Stimulated activated CD4-positive, alpha-beta T cell treated with anti-CD3 and anti-CD28 coated beads, Interleukin-1b, Interleukin-23, amount 100 ng/mL, for 4 hours (primary cell): ENCODE measurements at places on chromosomes 2 and 18.

DNA sequence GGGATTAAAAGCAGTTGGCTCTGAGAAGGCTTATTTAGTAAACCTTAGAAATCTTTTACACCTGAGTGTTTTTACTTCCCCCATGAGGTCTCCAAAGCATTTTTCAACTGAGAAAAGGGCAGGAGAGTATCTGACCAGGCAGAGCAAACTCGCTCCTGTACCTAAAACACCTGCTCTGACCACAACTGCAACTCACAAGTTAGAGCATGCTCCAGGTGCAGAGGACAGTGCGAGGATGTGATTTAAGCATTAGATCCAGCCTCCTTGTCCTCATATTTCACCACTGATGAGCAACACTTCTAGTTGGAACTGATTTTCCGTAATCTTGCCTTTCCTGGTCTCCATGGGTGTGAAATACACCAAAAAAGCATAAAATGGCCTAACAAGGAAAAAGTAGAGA lies 34.5 kb upstream of the TBC1D8 start:
- no peak for DNase-seq

GRCh38 chr2:122491011-122491410 lies 735.6 kb downstream of the TSN start:
- no peak for DNase-seq

GRCh38 chr2:229296536-229296935 lies 25.4 kb upstream of the PID1 start:
- no peak for DNase-seq

DNA sequence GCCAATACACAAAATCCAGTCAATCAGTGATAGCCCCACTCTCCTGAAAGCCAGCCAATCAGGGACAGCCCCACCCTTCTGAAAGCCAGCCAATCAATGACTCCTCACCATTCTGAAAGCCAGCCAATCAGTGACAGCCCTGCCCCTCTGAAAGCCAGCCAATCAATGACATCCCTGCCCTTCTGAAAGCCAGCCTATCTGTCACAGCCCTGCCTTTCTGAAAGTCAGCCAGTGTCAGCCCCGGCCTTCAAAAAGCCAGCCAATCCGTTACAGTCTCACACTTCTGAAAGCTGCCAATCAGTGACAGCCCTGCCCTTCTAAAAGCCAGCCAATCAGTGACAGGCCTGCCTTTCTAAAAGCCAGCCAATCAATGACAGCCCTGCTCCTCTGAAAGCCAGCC lies 95.9 kb upstream of the HDAC4 start:
- DNase-seq: no peak

DNA sequence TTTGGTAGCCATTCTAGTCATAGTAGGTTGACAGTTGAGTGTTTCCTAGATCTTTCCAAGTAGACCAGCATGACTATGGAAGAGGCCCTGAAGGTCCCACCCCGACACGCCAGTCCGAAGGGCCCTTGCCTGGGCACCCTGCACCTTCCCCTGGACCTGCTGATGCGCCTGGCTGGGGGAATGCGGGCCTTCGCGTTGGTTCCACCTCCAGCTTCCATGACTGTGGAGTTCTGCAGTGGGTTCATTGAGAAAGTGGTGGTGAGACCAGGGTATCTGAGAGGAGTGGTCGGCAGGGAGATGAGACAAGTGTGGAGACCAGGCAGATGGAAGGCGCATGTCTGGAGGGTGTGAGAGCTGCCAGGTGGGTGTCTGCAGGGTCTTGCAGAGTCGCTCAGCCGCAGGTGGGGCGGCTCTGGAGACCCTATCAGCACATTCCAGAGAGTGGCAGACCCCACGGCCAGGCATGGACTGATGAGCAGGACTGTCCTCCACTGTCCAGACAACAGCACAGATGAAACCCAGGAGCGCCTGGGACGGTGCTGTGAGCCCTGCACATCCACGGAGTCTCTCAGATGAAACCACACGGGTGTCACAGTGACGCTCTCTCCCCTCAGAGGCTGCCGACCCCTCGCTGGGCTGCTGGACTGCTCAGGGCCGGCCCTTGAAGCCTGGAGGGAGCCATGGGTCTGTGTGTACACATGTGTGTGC lies 182.5 kb upstream of the HDAC4 start:
- DNase-seq: no peak

- no peak for DNase-seq
Observed at GRCh38 chr2:45699032-45699658, 47.7 kb downstream of the PRKCE start.

- DNase-seq: no peak
Observed at GRCh38 chr2:176917-177316, 86.9 kb downstream of the SH3YL1 start.

DNA sequence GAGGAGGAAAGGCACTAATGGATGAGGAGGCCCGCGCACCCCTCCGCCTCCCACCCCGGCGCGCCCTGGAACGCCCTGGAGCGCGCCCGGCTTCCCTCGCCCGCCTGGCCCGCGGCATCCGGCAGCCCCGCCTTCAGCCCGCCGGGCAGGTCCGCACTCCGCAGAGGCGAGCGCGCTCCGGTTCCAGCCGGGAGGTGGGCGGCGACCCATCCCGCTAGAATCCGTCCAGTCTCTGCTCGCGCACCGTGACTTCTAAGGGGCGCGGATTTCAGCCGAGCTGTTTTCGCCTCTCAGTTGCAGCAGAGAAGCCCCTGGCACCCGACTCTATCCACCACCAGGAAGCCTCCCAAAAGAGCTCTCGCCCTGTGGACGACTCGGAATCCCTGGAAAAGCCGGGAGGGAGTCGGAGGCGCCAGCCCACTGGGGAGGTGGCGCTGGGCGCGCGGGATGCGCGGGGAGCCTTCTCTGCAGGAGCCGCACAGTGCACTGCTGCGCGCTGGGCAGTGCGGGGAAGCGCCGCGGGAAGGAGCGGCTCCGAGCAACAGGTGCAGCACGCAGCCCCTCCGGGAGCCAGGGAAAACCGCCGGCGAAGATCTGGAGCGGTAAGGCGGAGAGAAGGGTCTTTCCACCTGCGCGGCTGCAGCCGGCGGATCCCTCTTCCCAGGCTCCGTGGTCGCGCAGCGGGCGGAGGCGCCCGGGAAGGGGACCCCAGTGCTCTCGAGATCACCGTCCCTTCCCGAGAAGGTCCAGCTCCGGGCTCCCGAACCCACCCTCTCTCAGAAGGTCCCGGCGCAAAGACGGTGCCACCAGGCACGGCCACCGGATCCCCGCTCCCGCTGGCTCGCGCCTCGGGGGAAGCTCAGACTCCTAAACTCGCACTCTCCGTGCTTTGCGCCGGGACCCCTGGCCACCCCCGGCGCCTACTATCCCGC lies at the start of gene GALR1:
GALR1 (plus strand) TSS at position 280 of the 932 bp plus-strand sequence. CDS start 701 bp downstream, outside the sequence.
- DNase-seq: no peak

DNA sequence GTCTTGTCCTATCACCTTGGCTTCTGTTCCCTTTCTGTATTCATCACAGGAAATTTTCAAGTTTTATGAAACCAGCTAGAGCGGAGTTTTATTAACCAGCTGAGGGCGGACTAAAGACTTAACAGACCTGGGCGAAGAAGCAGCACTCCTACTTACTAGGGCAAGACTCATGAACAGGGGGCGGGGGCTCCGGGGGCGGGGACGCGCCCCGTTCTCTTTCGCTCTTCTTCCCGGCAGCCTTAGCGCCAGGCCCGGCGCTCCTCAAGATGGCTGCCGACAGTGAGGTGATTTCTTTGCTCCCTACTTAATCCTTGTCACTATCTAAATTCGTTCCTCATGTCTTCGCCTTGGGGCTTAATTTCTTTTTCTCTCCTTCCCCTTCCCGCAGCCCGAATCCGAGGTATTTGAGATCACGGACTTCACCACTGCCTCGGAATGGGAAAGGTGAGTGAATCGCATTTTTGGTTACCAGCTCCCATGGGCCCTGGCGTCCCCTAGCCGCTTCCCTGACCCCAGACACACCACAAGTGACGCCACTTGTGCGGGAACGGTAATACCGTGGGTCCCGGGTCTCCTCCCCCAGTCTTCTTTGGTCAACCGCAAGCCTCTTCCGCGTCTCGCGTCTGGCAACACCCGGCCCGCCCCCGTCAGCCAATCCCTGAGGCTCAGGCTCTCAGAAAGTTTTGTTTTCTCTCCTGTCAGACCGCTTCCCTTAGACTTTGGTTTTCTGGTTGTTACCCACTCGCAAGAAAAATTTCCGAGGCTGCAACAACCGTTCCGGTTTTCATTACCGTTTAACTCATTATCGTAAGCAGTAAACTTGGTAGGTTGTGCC lies at the start of gene RAB3GAP1:
RAB3GAP1 (plus strand) TSS at position 251 of the 835 bp plus-strand sequence; CDS start at position 267, 16 bp downstream.
- peak; percentile 80 for DNase-seq

GRCh38 chr2:224523626-224524577 lies 61.3 kb downstream of the CUL3 start:
- DNase-seq: no peak

GRCh38 chr2:166373105-166373504 lies 2.6 kb downstream of the SCN9A start:
- DNase-seq: no peak

- DNase-seq: no peak
Observed at GRCh38 chr2:38076152-38076709, 280 bp upstream of the CYP1B1 start.

DNA sequence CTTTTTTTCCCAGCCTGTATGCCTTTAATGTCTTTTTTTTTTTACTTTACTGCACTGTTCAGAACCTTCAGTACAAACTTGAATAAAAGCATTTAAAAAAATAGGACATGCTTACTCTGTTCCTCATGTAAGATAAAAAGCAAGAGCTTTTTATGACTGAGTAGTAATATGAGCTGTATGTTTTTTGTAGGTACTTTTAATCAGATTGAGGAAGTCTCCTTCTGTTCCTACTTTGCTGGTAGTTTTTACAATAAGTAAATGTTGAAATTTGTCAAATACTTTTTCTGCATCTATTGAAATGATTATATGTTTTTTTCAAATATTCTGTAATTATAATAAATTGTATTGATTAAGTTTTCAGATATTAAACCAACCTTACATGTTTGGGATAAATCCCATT lies 189.8 kb downstream of the FAM210A start:
- DNase-seq: no peak

GRCh38 chr2:39913648-39914461 lies 134.8 kb upstream of the THUMPD2 start:
- DNase-seq: no peak

- DNase-seq: no peak
Observed at GRCh38 chr2:215751200-215751910, 262.0 kb downstream of the MREG start.

DNA sequence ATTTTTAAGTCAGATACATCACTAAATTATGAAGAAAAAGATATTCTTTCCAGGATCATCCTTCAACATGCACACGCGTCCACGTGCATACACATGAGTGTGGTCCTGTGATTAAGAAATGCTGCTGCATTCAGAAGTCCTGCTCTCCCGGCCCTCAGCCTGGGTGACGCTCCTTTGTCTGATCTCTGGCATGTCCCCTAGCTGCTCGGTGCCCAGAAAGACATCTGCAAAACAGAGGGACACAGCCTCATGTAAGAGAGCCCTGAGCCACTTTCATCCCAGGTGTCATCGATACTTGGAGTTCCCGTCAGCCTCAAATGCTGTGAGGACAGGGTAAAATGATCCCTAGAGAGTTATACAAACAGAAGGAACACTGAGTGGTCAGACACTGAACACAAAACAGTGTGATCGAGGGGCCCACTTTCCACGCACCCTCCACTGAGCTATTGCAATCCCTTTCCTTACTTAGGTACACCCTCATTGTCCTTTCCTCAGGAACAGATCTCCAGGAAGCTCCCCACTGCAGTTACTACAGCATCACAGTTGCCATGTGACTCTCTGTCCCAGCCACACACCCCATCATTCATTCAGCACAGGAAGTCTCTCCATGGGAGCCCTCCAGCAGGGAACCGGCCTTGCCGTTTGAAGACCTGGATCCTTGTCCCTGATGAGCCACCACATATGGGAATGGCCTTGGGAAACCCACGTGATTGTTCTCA lies 32.1 kb downstream of the CRACDL start:
- DNase-seq: no peak

DNA sequence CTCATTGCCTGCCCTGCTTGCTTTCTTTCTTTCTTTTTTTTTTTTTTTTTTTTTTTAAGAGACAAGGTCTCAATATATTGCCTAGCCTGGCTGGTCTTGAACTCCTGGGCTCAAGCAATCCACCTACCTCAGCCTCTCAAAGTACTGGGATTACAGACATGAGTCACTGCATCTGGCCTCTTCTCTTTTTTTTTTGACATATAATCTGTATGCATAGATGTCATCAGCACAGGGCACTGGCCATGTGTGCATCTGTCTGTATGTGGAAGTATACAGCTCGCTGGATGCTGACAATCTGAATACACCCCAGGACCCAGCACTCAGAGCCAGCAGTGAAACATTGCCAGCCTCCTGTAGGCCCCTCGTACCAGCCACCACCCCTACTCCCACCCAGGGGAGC lies 49.5 kb downstream of the TFCP2L1 start:
- DNase-seq: no peak

GRCh38 chr18:28041366-28041765 lies 135.6 kb downstream of the CDH2 start:
- DNase-seq: no peak

DNA sequence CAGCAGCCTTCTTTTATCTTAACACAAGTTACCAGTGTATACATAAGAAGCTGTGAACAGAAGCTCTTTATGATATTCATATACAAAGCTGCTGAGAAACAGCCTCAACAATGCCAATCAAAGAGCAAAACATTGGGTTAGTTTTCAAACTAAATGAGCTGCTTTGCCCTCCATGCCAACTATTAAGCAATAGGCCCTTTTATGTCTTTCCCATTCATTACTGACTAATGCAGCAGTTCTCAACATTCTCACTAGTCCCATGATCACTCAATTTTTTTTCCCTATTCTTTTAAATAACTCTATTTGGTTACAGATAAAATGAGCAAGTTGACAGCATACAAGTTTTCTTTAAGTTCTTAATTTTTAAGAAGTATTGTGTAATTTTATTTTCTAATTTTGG lies 57.9 kb upstream of the FRZB start:
- DNase-seq: no peak

- DNase-seq: no peak
Observed at GRCh38 chr2:194363295-194363694, 1293.7 kb upstream of the SLC39A10 start.

GRCh38 chr2:88580088-88580487 lies 47.2 kb downstream of the EIF2AK3 start:
- no peak for DNase-seq

DNA sequence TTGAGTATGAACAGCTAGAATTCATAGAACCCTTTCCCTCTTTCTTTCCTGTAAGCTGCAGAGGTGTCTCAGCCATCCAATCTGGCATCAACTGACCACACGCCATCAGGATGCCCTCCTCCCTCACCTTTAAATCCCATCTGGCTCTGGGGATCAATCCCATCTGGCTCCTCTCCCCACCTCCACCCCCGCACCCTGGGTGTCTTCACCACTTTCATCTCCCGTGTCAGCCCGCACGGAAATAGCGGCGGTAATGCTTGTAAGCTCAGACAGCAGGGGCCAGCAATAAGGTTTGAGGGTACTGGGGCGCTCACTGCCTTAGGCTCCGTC lies 508 bp upstream of the TUBA4B start:
- DNase-seq: no peak

GRCh38 chr2:151337643-151338042 lies 19.7 kb upstream of the TNFAIP6 start:
- DNase-seq: no peak

GRCh38 chr2:234166531-234166930 lies 116.0 kb downstream of the SPP2 start:
- DNase-seq: no peak
